Thoracic aorta (tissue), 2 donors: ENCODE measurements at places on chromosomes 5 and 9. TPM values are rescaled to one million over a fixed set of nuclear protein-coding genes. Genes with fewer than 3 reads are reported as not detected.

DNA sequence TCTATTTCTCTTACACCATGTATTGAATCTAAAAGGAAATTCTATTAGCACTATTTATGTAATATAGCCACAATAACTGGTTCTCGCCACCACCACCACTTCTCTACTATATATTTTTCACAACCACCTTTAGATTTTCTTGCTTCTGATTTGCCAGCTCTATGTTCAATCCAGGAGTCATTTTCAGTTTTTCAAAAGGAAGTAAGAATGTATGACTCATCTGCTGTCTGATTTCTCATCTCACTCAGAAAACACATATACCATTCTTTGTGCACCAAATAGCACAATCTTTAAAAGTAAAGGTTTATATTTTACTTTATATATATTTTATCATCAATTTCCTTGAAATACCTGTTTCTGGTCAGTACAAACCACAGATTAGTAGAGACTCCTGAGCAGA is 1127.5 kb downstream of the TAF11L14 start:
- no peaks in the 10 kb centered on the region for H3K36me3 ChIP-seq
- H3K27me3 ChIP-seq = no peaks in the 10 kb centered on the region

GRCh38 chr5:119049824-119050449 is 20.9 kb upstream of the DMXL1 start:
- DNase-seq = no peak
- H3K4me1 ChIP-seq = no peaks in the 10 kb centered on the region
- H3K27ac ChIP-seq = no peak overlapping the region
- H3K4me3 ChIP-seq = no peak overlapping the region
- no peaks in the 10 kb centered on the region for H3K36me3 ChIP-seq

KCNMB1 gene
- total RNA-seq = 20.1 TPM

EXOSC2 gene
- 12.3 TPM for total RNA-seq

TAF1L gene
- total RNA-seq = not detected
